ENCODE measurements at places on chromosomes 4 and X. TPM values are rescaled to one million over a fixed set of nuclear protein-coding genes. Genes with fewer than 3 reads are reported as not detected.

Gene NIPAL1
- 13.9 TPM for total RNA-seq

Gene CT55
- total RNA-seq = not detected

Gene ASB9
- 2.0 TPM for total RNA-seq

Gene IL9R
- not detected for total RNA-seq

Gene RIPPLY1
- not detected for total RNA-seq

Gene NSUN7
- 12.3 TPM for total RNA-seq
